Stimulated activated CD8-positive, alpha-beta memory T cell treated with anti-CD3 and anti-CD28 coated beads, Interleukin-15, amount 100 ng/mL, for 48 hours (primary cell): ENCODE measurements at places on chromosomes 5 and 9.

DNA sequence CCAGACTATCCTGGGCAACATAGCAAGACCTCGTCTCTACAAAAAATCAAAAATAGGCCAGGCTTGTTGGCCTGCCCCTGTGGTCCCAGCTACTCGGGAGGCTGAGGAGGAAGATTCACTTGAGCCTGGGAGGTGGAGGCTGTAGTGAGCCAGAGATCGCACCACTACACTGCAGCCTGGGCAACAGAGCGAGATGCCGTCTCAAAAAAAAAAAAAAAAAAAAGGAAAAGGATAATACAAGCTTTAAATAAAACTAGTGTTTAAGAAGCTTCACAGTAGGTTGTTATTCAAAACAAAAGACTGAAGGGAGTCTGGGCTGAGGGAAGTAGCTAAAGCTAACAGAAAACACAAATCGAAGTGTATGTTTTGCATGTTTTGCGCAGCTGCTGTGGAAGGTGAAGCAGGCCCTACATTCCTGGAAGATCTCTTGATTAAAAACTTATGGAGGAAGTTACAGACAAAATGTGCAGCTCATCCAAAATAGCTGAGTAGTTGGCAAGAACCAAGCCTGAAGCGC is 581 bp upstream of the C9orf40 start:
- DNase-seq, result no peak

DNA sequence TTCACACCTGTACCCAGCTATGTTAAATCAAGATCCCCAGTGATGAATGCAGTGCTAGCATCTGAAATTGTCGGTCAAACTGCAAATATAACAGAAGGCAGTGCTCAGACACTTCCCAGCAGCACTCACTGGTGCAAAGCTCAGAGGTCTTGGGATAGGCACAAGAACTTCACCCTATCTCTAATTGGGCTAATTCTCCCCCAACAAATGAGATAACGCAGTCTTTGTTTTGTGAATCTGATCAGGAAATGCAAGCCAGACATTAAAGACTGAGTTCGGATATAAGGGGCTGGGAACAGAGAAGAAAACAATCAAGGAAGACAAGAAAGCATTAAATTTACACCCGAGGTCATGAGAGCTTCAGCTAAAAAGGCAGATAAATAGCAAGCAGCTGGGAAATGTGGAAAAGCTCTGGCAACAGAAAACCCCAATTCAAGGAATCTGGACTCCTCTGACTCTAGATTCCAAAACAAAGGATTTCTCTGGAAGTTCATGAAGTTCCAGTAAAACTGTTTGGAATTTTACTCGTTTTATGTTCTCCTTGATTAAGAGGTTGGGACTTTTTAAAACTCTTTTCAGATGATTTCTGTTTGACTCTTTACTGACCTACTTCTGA is 65.1 kb downstream of the GNA14 start:
- no peak for DNase-seq

DNA sequence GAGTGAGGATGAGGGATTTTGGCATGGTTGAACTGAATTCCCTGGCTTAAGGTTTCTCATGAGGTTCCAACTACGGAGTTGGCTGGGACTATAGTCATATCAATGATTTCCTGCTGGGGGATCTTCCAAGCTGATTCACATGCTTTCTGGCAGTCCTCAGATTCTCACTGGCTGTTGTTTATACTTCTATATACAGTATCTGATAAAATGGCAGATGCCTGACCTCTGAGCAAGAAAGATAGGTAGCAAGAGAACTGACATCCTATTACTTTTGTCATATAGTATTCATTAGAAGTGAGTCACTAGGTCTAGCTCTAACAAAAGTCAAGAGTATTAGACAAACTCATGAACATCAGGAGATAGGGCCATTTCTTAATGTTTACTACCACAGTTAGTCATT is 440.9 kb upstream of the EDIL3 start:
- DNase-seq, result no peak

DNA sequence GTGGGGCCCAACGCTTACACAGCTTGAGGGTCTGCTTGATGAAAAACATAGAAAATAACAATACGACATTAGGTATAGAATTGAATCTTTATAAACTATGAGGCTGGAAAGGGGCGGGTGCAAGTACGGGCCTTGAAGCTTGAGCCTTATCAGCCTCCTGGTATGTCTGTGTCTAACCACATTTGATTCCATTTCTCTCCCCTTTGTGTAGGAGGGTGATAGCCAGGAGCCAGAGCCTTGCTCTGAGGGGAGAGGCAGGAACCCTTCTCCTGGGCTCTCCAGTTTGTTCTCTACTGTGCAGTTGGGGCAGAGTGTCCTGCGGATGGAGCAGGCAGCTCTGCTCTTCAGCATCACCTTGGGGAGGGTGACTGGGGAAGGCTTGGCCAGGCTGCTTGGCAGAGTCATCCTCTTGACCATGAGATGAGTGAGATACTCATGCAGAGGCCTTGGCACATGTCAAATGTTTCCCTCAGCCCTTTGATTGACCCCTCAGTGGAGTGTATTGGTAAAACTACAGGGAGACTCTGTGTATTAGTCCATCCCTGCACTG is 153.5 kb downstream of the SEMA6A start:
- no peak for DNase-seq

DNA sequence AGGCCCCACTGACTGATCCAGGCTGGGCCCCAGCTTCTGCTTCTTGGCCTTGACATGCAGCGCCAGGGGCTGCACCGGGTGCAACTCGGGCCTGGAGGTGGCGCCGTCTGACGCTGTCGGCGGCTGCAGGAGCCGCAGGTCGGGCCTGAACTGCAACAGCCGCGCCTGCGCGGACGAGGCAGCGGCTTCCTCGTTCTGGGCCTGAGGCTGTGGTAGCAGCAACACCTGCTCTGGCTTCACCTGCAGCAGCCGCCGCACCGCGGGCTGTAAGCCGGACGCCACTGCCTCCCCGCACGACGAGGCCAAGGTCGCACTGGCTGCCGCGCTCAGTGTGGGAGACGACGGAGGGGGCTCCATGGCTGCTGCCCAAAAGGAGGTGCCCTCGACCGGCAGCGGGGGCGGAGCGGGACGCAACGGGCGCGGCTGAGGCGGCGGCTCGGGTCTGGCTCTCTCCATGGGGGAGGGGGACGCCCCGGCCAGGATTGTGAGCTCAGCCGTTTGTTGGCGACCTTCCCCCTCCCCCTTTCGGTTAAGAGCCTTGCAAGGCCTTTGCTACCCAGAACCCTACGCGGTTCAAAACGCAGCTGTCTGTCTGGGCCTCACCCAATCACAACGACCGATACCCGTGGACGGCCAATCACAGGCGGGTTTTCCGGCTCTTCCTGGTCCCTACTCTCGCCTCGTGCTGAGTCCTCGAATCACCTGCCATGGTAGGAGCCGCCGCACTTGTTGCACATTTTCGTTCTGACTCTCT is 438 bp downstream of the SOX30 start:
- DNase-seq, result peak; percentile 79

DNA sequence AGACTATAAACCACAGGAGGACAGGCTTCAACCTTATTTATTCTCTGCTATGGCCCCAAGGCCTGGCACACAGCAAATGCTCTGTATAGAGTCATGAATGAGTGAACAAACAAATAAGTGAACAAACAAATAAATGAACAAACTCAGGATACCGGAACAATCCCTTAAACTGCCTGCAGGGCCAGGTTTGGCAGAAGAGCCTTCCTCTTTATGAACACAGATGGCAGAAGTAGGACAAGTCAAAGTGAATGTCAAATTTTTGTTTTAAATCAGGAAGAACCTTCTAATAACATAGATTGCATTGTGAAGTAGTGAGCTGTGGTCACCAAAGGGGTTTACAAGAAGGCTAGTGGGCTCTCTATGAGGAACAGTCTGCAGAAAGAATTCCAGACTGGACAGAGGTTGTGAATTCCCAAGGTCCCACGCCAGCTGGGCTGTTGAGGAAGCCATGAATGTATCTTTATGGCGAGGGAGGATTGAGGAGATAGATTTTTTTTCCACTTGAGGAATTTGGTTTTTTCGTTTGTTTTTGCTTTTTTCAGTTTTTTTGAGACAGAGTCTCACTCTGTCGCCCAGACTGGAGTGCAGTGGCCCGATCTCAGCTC is 30.3 kb upstream of the STING1 start:
- DNase-seq, result no peak

- DNase-seq, result no peak
These were observed 361.8 kb downstream of the KDM4C start for GRCh38 chr9:7119612-7120011.

DNA sequence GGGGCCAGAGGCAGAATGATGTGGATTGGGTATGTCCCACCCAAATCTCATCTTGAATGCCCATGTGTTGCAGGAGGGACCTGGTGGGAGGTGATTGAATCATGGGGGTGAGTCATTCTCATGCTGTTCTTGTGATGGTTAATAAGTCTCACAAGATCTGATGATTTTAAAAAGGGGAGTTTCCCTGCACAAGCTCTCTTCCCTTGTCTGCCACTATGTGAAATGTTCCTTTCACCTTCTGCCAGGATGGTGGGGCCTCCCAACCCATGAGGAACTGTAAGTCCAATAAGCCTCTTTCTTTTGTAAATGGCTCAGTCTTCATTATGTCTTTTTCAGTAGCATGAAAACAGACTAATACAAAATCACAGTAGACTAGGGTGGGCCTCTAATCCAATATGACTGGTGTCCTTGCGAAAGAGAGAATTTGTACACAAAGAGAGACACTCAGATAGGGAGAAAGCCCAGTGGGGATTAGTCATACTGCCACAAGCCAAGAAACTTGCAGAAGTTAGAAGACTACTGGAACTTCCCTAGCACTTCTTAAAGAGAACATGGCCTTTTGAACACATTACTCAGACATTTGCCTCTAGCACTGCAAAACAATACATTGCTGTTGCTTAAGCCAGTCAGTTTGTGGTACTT is 68.4 kb downstream of the ANXA1 start:
- peak; percentile 47 for DNase-seq

GRCh38 chr5:40983781-40984180 is 74.5 kb downstream of the C7 start:
- no peak for DNase-seq

- no peak for DNase-seq
These were observed 3.2 kb downstream of the ATOSB start for GRCh38 chr9:35112257-35113020.

DNA sequence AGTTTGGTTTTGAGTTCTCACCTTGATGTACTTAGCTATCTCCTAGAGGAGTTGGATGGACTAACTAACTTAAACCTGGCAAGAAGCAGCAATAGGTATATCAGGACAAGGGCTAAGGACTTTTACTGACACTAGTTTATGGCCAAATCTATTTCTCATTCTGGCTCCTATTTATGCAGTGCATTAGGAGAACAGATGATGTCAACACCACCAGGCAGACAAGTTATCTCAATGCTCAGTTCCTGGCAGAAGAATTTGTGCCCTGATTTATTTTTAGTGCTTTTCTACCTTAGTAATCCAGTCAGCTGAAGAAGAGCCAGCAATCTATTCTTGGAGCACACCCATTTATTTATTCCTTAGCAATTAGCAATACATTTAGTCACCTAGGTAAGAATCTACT is 30.7 kb upstream of the MYOT start:
- no peak for DNase-seq

DNA sequence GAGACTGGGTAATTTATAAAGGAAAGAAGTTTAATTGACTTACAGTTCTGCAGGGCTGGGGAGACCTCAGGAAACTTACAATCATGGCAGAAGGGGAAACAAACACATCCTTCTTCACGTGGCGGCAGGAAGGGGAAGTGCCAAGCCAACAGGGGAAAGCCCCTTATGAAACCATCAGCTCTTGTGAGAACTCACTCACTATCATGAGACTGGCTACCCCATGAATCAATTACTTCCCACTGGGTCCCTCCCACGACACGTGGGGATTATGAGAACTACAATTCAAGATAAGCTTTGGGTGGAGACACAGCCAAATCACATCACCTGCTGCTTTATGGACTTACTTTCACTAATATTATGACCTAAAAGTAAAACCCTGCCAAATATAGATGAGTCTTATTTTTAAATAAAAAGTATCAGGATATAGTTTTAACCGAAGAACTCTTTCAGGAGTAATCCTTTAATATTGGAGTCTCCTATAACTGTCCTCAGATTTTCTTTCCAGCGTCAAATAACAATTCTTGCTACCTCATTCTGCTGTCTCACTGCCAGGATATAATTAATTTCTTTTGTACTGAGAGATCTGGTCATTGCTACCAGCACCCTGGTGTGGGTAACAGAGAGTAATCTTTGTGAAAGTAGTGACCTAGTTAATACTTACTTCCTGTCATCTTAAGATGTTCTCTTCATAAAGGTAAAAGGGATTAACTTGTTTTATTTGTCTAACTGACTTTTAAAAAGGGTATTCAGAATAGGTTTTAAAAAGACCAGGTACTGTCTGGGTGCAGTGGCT is 68.6 kb downstream of the NLN start:
- DNase-seq, result peak; percentile 10

GRCh38 chr5:136192015-136192525 is 892 bp downstream of the SMIM32 start:
- DNase-seq, result no peak

DNA sequence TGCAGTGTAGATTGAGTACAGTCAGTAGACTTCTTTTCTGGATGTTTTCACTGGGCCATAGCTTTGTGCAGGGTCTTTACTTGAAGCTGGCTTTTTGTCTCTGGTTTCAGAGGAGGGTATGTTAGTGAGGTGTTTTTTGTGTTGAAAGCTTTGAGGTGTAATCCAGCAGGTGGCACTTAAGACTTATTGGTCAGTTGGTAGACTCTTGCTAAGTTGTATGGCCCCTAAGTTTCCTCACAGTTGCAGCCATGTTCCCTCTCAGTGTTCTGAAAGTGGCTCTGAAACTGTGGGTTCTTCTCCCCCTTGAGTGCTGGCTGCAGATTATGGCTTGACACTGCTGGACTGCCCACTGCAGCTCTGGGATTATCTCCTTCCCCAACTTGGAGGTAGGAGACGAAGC is 55.7 kb upstream of the SLC44A1 start:
- DNase-seq, result no peak

DNA sequence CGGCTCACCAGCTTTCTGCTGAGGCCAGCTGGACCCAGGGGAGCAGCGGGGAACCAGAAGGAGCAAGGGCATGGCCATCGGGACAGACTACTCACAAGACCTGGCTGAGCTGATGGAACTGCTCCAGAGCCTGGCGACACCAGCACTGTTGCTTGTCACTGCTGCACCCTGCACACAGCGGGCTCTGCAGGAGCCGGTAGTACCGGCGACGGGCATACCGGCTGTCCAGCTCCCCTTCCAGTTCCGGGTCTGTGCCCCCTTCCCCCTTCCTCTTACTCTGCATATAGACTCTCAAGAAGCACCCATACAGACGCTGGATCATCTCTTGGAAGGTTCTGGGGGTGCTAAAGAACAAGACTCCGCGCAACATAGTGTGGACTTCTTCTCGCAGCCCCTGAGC is 974 bp downstream of the ANAPC2 start:
- DNase-seq, result no peak

- DNase-seq, result no peak
These were observed 119.7 kb upstream of the RPS23 start for GRCh38 chr5:82397741-82398320.

DNA sequence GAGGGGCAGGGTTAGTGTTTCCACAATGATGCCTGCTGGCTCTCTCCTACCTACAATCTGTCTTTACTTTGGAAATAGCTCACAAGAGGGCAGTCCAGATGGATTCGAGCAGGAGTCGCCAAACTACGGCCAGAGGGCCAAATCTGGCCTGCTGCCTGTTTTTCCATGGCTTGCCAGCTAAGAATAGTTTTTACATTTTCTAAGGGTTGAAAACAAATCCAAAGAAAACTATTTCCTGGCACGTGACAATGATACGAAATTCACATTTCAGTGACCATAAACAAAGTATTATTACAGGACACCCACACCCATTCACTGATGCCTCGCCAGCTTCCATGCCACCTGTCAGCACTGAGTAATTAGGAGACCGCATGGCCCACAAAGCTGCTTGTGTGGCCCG is 162.9 kb upstream of the WWC1 start:
- DNase-seq, result no peak
